ENCODE measurements at places on chromosomes 6 and 20. TPM values are rescaled to one million over a fixed set of nuclear protein-coding genes. Genes with fewer than 3 reads are reported as not detected.

GRCh38 chr6:83086751-83087150 lies 19.3 kb downstream of the DOP1A start:
- DNase-seq = no peak

- DNase-seq = no peak
Observed at GRCh38 chr6:44226368-44227147, 3.2 kb downstream of the SLC29A1 start.

DNA sequence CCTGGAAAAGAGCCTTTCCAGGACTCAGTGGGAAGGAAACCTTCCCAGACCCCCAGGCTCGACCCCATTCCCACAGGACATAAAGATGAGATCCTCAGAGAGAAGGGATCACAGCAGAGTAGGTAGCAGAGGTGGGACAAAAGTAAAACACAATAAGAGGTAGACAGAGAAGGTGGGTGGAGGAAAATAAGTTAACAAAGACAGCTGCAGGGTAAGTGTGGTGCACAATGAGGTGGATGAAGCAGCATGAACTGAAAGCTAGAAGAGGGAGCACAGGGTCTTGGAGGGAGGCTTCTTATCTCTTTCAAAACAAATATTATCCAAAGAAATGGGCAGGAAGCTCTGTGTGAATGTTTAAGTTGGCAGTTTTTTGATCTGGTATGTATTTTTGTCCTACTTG lies 14.0 kb upstream of the MAP7 start:
- DNase-seq = no peak

DNA sequence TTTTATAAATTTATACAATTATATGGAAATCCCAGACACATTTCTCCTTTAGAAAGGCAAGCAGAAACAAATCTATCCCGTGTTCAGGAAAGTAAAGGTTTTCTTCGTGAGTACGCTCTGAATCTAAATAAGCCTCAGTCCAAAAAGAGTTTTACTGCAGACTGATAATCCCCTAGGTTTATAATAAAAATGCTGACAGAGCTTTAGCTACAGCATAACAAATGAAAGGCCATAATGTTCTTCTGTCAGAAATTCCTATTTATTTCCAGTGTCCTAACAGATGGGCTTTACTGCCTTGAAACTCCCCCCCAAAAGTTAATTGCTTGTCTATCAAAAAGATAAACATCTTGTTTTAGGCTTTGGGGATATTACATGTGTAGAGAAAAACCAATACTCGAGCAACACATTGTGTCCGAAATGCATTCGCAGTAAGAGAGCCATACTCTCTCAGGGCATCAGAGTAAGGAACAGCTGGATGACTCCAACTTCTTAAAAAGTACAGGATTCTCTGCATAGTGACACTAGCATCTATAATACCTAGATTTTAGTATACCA lies 109.0 kb downstream of the PRKN start:
- no peak for DNase-seq

DNA sequence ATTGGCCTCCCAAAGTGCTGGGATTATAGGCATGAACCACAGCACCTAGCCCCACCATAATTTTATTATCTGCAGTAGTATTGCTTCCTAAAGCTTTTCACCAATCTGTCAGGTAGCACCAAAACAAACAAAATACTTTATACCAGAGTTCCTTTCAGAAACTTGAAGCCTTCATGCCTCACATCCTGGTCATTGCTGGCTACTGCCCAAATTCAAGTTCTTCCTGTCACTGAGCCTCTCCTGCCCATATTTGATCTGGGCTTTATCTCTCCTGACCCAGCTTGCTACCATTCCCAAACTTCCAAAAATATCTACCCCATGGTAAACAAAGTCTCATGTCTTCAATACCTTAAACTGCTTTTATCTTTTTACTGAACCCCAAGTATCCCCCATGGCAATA lies 34.9 kb upstream of the DST start:
- DNase-seq = no peak

DNA sequence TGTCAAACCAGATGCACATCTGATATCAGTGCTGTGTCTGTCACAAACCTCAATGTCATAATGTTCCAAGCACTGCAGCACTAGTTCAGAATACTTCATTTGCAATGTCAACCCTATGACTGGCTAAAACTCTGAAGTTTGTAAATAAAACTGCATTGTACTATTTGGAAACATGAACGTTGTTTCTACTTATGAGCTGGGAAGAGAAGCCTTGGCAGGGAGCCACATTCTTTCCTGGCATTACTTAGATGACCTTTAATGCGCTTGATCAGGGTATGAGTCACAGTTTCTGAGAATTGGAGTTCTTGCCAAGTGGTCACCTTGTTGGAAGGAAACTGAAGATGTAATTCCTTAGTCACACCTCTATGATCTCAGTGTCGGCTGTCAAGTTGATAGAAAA lies 664.8 kb upstream of the MMS22L start:
- peak; percentile 18 for DNase-seq

DNA sequence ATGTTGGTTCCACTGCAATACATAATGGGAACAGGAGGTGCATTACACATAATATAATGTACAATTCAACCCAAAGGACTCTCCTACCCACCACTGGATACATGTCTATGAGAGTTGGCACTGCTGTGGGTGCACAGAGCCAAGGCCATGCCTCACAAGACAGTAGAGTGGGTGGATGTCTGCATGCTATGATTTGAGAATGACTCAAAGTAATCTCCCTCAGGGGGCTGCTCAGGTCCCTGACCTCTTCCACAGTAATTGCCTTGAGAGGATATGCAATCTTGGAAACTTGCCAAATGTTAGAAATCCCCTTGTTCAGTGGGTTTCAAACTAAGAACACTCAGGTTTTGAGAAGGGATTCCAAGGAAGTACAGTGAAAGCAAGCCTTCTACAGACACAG lies 79.0 kb downstream of the ANKEF1 start:
- no peak for DNase-seq

DNA sequence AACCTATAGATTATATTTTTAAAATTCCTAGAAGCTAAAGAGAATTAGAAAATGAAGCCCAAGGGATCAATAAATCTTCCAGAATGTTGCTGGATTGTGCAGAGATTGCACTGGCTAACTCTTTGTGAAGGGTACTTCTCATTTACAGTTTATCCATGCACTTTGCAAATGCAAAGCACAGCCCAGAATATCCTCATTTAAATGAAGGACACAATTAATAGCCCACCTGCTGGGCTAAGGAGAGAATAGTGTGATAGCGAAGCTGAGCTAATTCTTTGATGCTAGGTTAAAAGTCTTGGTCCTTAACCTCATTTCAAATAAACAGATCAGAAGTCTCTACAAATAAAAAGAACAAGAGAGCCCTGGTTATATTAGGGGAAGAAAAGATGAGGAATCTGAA lies 72.5 kb downstream of the SMPDL3A start:
- DNase-seq = no peak

GRCh38 chr6:42045538-42046460 lies 4.5 kb upstream of the TAF8 start:
- peak; percentile 91 for DNase-seq

Gene SCGN
- not detected for total RNA-seq

Gene FAM135A
- 11.5 TPM for total RNA-seq
